ENCODE measurements at places on chromosomes 2 and 18.

DNA sequence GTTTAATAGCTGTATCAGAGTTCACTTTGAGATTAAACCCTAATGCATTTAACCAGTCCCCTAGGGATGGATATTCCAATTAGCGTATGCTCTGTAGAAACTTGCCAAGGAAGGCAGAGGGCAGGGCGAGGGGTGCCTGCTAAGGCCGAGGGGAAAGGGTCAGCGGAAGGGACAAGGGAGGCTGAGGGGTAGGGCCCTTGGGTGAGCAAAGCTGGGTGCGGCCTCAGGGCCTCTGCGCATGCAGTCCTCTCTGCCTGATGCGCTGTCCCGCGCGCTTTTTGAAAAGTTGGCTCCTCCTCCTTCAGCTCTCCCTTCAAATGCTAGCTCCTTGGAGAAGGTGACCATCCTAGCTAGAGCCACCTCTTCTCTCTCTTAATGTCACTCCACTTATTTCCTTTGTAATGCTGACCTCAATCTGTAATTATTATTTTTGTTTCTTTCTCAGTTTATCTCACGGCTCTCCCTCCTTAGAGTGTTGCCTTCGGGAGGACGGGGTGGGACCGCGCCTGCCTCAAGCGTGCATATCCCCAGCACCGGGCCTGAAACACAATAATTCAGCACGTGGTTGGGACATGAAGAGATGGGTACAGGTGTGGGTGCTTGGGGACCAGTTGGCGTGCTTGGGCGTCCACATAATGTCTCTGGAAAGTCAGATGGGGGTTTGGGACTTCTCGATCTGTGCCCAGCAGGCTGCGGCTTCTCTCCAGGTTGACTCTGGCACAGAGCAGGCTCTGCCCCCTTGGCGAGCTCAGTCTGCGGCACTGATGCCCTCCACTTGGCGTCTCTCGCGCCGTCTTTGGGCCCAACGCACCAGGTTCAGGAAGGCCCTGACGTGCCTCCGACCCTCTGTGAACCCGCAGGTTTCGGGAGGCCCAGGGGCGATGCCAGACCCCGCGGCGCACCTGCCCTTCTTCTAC, 10.0 kb downstream of the ZAP70 start:
- DNase-seq, result no peak

DNA sequence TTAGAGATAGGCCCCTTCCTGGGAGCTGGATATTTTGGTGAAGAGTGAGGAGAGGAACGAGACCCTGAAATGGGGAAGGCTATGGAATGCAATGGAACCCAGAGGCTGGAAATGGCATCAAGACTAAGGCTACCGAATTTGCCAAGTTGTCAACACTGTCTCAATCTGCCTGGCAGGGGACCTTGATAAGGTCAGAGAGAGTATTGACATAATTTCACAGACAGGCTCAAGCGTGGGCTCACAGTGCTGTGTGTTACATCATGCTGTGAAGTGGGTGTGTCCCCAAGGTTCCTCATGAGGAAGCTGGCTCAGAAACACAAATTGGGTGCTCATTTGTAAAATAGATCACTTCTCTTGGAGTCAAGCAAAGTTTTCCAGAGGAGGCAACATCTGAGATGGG, 51.8 kb upstream of the CYRIA start:
- no peak for DNase-seq

DNA sequence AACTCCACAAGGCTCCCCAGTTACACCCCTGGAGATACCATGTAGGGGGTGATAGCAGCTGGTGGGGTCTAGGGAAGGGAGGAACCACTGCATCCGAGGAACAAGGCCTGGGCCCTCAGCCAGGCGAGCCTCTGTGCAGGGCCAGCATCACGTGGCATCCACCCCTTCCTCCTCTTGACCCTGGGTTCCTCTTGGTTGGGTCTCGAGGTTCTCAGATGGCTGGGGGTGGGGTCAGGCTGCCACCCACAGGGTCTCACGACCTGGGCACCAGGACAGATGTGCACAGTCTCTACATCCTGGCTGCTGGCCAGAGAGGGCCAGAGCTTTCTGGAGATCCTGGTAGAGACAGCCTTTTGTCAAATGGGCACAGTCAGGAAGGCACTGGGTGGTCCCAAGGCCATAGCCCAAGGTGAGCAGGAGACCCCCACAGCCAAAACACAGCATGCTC, 10.4 kb downstream of the HS6ST1 start:
- no peak for DNase-seq

DNA sequence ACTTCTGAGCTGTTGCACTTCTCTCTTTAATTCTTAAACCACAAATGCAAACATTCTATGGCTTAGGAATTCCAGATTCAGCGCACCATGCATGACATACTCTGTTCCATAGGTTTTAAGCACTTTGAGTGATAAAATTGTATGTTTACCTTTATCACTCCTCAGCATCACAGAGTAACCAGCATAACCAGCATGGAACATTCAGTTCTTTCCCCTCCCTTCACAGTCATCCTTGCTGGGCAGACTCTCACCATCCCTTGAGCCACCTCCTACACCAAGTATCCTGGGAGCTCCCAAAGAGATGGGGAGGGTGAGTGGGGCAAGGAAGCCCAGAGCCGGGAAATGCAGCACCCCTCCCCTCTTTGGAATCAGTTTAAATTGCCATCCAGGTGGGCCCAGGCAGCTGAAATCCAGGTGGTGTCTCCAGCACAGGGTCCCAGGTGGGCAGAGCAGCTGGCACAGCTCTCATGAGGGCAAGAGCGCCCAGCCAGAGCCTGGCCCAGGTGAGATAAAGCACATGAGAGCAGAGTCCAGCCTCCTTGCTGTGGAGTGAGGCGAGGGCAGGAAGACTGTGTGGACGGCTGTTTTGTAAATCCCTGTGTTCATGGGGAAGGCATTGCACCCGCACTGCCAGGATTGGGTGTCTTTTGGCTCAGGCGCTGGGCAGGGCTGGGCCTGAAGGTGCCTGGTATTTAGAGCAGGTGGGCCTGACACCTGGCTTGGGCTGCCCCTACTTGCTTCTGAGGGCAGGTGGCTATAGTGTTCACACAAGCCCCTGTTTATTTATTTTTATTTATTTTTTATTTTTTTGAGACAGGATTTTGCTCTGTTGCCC, 36.8 kb downstream of the LAMA3 start:
- DNase-seq, result no peak

DNA sequence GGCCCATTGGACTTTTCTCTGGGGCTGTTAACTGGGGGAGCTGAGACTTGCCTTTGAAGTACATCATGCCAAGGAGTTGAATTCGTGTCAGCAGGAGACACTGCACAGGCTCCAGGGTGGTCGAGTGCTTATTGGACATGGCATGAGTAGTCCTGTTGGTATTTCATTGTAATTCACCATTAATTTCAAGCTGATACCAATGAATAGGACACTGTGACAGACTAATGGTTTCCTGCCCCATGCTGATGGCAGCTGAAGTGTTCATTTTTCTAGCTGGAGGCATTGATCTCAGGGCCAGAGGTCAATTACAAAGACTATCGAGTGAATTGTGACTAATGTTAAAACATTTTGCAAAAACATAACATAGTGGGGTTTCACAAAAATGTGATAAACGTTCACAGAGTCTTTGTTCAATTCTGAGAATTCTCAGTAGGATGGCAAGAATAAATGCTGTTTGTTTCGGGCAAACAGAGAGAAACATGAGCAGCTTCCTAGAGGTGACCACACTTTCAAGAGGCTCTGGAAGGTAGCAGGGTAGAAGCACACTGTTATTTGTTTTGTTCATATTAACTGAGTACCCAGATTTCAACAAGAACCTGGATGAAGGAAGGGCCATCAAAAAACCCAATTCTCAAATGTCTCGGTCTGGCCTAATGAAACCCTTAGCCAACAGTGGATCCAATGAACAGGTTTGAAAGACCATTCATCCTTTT, 90.6 kb upstream of the ARL4C start:
- no peak for DNase-seq

GRCh38 chr2:50602636-50603327, 429.1 kb downstream of the NRXN1 start:
- DNase-seq, result no peak

DNA sequence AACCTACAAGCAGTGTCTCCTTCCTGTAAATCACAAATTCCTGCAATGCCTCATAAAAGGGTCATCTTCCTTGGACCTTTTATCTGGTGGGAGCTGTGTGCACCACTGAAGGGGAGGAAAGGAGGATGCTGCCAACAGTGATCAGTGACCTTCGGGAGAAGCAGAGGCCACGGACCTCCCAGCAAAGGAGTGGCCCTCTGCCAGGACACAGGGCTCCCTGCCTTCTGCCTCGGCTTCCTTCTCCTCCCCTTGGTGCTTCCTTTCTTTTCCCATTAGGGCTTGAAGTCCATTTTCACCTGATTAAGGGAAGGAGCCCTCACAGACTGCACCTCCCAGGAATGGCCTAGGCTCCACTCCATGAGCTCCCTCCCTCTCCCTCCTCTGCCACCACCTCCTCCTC, 85.3 kb upstream of the ITGA6 start:
- no peak for DNase-seq

DNA sequence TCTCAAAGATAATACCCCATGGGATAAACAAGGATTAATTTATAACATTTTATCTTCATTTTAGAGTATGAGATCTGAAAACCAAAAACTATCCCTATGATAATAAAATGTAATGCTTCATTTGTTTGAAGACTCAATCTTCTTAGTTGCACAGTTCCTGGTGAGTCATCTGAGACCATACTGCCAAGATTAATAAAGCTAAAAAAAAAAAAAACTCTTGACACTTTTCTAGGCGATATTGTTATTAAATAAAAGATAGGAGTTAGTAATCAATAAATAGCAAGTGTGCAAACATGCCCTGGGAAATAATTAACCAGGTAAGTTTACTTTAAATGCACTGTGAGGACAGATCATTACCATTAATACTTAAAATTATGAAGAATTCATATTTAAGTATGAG, 83.9 kb downstream of the RPE start:
- no peak for DNase-seq

DNA sequence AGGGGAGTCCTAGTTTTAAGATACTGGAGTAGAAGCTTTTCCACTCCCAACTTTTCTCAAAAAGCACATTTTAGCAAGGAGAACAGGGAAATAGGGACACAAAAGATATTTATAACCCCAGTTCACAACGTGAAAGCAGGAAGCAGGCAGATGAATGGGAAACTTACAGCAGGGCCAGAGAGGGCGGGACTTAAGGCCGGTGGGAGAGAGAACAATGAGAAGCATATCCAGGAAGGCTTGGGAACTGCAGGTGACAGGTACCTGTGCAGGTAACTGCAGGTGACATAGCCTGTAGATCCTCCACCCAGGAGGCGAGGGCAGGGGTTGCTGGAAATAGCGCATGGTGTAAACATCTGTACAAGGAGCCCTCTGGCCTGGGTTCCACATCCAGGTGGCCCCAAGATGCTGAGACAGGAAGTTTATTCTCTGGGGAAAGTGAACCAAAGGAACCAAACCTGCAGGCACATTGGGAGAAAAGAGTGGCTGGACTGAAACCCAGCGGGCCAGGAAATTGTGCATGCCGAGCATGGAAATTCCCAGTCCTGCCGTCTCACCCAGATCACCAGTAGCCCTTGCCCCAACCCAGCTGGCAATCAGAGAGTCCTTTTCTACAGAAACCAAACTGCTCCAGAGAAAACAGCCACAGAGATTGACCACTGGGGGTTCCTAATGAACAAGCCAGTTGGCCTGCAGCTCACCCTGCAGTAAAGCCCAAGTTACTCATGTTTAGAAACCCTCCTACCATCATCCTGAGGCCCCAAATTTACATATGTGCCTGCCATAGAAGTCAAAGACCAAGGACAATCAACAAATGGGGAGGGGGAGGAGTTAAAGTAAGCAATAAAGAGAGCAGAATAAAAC, 24.3 kb upstream of the COL6A3 start:
- no peak for DNase-seq

GRCh38 chr2:129334696-129335410, 644.6 kb upstream of the RAB6C start:
- DNase-seq, result no peak

- no peak for DNase-seq
Observed at GRCh38 chr18:58119819-58120218, 75.8 kb downstream of the NEDD4L start.

GRCh38 chr2:73611867-73612266, 30.4 kb downstream of the NAT8 start:
- DNase-seq, result no peak

Measured in stimulated activated CD4-positive, alpha-beta T cell treated with anti-CD3 and anti-CD28 coated beads, Interleukin-15, amount 100 ng/mL, for 48 hours (primary cell).